ENCODE measurements at places on chromosomes 16 and 17.
A peak's percentile ranks its signal among the peaks of the same experiment; 100 is the strongest.

DNA sequence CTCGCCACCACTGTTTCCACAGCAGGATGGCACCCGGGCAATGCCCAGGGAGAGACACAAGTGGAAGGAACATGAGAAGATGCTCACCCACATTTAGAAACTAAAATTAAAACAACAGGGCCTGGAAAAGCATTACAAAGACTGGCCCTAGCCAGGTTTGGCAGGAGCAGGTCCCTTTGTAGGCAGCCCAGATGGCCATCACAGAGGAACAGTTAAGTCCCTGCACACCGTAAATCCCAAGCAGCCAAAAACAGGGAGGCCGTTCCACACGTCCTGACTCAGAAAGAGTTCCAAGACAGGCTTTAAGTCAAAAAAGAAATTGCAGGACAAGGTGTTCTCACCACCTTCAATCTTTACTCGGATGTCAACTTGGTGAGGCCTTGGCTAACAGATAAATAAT, 127.1 kb downstream of the DYNLRB2 start:
- DNase-seq = no peak

DNA sequence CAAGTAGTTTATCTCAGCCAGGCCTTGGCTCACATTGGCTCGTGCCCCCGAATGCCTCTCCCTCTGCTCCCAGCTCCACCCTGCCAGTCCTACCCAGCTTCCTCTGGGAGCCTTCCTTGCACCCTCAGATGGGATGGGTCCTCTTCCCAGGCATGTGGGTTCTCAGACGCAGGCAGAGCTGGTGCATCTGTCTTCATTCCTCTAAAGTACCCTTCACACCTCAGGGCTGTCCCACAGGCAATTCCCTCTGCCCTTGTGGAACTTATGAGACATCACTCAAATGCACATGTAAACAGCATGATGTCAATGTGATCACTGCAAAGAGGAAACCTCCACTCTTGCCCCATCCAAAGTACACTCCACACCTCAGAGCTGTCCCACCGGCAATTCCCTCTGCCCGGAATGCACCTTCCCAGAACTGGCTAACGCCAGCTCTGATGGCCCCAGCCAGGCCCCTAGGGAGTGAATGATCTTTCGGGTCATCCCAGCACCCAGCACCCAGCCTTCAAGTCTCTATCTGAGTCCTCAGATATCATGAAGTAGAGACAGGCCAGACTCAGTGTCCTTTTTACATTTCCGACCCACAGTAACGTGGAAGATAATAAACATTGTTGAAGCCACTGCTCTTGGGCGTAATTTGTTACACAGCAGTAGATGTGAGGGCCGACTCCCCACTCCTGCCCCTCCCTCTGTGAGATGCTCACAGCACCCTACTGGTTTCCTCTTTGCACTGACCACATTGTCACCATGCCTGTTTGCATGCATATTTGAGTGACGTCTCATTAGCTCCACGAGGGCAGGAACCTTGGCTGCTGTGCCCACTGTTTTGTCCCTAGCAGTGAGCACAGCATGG, 85.4 kb downstream of the N4BP1 start:
- DNase-seq = no peak

DNA sequence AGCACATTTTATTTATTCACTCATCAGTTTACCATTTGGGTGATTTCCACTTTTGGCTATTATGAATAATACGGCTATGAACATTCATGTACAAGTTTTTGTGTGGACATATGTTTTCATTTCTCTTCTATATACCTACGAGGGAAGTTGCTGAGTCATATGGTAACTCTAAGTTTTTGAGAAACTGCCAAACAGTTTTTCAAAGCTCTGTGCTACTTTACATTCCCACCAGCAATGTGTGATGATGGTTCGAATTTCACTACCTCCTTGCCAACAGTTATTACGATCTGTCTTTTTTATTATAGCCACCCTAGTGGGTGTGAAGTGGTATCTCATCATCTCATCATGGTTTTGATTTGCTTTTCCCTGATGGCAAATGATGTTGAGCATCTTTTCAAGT, 63.7 kb upstream of the MRTFB start:
- no peak for DNase-seq

DNA sequence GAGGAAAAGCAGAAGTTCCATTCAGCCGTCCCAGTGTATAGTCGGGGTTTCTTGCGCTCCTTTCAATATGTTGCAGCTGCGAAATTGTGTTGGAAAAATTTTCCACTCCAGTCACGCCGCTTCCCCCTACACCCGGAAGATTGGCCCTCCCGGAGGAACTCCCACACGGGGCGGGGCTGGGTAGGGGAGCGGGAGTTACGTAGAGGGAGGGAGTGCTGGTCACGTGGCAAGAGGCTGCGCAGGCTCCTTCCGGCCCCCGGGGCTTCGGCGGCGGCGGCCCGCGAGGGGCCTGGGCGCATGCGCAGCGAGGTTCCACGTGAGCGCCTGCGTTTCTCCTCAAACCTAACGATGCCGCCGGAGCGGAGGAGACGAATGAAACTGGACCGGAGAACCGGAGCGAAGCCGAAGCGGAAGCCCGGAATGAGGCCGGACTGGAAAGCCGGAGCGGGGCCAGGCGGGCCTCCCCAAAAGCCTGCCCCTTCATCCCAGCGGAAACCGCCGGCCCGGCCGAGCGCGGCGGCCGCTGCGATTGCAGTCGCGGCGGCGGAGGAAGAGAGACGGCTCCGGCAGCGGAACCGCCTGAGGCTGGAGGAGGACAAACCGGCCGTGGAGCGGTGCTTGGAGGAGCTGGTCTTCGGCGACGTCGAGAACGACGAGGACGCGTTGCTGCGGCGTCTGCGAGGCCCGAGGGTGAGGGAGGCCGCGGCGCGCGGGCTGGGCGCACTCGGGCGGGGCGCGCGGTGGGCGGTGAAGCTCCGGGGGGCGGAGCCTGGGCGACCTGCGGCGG, at the start of gene UTP18:
Gene UTP18, plus strand, starts transcription at position 310 of the 787 bp plus-strand sequence. Its CDS starts 39 bp downstream, at position 349.
- peak; percentile 89 for DNase-seq

DNA sequence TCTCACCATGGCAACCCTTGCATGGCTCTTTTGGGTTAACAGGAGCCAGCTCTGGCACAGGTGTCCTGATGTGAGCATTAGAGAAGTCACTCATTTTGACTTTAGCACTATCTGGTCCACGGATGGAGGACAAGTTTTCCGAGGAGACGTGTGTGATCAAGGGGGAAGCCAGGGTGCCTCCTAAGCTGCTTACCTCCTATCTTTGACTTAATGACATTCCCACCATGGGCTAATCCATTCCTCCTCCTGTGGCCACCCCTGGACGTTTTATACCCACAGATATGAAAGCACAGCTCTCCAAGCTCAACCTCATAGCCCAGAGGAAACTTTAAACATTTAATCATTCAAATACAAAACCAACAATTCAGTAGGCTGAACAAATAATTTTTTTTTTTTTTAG, 18.8 kb downstream of the MPP2 start:
- DNase-seq = no peak

DNA sequence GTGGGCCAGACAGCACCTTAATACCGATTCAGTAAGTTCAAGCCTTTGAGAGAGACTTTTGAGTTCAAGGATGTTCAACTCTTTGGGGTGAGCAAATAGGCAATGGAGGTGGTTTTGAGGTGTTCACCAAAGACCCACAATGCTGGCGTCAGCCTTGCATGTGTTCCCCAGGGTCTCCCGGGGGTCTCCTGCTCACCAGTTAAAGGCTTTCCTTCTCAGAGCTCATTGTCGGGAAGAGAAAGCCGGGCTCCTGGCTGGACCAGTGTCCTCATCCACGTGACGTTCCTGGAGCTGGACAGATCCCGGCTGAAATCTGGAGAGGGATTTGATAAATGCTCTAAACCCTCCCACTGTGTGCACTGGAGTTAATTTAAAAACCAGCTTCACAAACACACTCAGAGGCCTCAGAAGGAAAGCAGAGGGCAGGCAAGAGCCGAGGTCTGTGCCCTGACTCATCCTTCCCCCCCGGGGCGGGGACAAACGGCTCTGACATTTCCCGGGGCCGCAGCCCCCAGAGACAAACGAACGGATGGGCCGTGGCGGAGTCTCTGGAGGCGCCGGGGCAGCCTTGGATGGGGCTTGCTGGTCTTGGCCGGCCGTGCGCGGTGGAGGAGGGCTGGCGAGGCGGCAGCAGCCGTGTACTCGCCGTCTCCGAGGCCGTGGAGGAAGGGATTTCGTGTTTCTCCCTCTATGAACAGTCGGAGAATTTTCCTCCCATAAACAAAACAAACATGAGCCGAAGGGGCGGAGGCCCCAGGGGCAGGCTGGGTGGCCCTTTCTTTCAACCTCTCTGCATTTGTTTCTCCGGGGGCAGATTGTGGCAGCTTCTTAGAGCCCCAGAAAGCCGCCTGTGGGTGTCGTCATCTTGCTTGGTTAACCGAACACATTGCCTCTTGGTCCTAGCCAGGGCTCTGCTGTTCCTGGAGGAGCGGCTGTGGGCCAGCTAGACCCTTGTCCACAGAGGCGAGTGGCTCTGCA, 94.2 kb downstream of the NTN1 start:
- DNase-seq = no peak

- DNase-seq = no peak
Observed at GRCh38 chr16:49487746-49488145, 114.1 kb downstream of the C16orf78 start.

DNA sequence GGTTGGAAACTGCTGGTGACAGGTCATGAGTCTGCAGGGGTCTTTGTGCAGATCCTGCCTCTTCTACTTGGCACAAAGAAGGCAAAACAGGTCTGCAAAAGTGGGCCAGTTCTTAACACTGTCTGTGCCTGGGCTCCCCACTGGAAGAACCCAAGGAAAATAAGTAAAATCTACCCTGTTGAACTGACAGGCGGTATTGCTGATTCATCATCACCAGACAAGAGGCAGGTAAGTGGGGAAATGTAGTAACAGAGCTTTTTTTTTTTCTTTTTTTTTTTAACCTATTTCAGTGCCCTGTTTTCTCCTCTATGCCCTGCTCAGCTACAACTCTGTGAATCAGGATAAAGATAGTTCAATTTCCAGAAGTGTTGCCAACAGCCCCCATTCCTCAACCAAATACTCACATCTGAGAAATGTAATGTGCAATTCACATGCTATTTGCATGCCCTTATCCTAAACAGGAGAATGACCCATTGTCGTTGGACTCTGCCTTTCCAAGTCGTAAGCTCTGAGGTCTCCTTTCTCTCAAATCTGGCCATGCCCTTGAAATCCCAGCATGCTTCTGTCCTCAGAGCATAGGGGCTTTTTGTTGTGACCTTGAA, 237.0 kb downstream of the SOX9 start:
- DNase-seq = no peak

DNA sequence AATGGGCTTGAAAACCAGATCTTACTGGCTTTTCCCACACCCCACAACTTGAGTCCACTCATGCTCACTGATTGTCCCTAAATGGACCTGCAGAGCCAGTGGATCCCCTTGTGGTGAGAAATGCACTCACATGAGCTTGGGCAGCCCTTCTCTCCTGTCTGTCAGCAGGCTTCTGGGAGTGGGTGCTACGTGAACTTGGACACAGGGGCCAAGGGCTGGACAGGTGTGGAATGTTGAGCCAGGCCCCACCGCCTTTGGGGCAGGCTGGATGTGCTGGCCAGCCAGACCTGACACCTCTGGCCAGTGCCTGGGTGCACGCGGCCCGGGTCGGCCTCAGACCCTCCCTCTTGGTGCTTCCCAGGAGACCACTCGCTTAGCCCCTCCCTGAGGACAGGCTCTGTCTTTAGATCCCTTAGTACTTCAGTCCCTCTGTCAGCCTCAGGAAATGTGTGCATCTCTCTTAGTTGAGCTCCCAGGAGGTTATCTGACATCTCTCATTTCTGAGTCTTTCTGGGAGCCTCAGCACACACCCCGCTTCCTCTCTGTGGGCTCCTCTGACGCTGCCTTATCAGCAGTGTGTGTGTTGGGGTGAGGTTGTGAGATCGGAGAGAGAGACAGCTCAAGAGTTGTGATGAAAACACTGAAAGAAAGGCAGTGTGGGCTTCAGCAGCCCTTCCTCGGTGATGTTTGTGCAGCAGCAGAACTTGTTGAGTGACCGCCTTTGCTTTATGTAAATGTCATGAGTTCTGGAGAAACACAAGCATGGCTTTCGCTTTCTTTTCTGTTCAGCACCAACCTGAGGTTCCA, 117.0 kb downstream of the RAB11FIP4 start:
- DNase-seq = no peak

DNA sequence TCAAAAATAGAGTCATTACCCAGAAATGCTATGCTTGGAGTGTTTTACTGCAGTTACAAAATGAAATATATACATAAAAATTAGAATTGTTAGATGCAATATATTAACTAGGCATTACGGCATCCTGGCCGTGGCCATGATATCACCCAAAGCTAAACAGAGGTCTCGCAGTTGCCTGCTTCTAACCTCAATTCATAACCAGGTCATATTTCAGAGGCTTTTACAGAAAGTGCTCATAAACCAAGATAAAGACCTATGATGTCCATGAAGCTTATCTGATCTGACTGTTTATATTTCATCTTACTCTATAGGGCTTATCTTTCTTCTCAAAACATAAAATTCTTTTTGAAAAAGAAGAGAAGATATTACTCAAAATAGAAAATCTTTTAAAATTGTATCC, 664.5 kb upstream of the SALL1 start:
- DNase-seq = no peak

DNA sequence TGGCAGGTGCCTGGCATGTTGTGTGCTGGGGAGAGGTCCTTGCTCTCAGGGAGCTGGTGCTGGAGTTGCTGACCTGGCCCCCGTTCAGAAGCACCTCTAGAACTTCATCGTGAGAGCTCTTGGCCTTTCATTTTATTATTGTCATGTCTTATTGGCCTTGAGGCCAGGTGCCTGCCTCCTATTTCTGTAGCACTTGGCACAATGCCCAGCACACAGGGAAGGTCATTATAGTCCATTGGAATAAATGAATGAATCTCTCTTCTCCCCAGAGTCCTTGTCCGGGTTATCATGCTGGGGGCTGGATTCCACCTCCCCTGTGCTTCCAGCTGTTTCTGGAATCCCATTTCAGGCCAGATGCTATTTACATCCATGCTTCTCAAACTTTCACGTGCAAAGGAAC, 169.2 kb downstream of the HAPSTR1 start:
- no peak for DNase-seq

DNA sequence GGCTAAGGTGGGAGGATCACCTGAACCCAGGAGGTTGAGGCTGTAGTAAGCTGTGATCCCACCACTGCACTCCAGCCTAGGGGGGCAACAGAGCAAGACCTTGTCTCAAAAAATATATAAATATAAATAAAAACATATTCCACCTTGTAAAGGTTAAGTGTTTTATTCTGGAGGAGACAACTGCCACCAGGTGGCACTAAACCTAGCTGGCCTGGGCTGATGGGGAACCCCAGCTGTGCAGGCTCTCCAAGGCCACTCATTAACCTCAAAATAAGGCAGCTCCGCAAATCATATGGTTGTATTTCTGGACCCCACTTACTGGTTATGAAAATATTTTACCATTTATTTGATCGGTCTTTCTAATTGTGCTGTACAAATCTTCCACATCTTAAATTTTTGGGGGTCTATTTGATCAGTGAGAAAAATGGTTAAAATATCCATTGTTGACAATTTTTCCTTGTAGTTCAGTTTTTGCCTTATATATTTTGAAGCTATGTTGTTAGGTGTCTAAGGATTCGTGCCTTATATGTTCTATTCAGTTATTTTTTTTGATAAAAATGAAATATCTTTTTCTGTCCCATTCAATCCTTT, 8.5 kb upstream of the ICAM2 start:
- no peak for DNase-seq

GRCh38 chr17:34617398-34617797, 38.0 kb downstream of the TMEM132E start:
- no peak for DNase-seq

Data from NCI-H1436 treated with DMSO at 0.1 percent for 48 hours (cell line).